ENCODE measurements at places on chromosomes 5 and 9.

DNA sequence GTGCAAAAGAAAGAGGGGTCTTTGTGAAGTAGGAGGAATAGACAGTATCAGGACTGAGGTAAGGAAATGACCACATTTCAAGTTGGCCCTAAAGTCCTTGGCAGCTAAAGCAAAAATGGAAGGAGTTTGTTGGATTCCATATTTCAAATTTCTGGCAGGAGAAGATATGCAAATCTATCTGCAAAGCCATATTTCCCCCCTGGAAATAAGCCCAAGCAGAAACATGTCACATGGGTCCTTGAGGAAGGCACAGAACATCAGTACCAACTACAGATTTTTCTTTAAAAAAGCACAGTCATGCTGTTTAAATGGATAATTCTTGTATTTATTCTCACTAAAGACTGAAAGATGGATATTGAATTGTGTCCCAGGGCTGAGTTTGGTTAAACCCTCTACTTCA is 323.0 kb downstream of the TRIM32 start:
- no peaks in the 10 kb centered on the region for H3K27me3 ChIP-seq
- H3K27ac ChIP-seq, result no peak overlapping the region
- no peaks in the 10 kb centered on the region for H3K36me3 ChIP-seq
- no peak overlapping the region for H3K4me3 ChIP-seq

GRCh38 chr9:110183208-110184145 is 24.5 kb downstream of the C9orf152 start:
- DNase-seq, result peak; percentile 58
- H3K4me1 ChIP-seq, result peaks cover 10% of the 10 kb centered on the region
- no peaks in the 10 kb centered on the region for H3K36me3 ChIP-seq
- no peak overlapping the region for H3K4me3 ChIP-seq

DNA sequence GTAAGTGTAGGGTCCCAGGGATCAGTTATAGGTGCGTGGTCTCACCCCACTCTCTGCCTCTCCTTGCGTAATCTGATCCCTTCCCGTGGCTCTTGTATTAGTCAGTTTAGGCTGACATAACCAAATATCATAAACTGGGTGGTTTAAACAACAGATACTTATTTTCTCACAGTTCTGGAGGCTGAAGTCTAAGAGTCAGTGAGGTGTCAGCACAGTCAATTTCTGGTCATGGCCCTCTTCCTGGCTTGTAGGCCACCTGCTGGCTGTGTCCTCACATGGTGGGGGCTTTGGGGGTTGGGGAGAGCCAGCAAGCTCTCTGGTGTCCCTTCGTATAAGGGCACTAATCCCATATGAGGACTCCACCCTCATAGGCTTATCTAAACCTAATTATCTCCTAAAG is 32.3 kb downstream of the CARTPT start:
- no peak overlapping the region for H3K27ac ChIP-seq
- H3K4me1 ChIP-seq, result no peaks in the 10 kb centered on the region
- H3K36me3 ChIP-seq, result no peaks in the 10 kb centered on the region
- no peak overlapping the region for H3K4me3 ChIP-seq
- no peak for DNase-seq

- no peak overlapping the region for H3K4me3 ChIP-seq
- no peaks in the 10 kb centered on the region for H3K36me3 ChIP-seq
- no peaks in the 10 kb centered on the region for H3K4me1 ChIP-seq
- no peak for DNase-seq
Observed at GRCh38 chr9:68949271-68950000, 64.5 kb downstream of the PRKACG start.

- H3K4me1 ChIP-seq, result no peaks in the 10 kb centered on the region
- no peak overlapping the region for H3K4me3 ChIP-seq
- H3K27ac ChIP-seq, result no peak overlapping the region
Observed at GRCh38 chr9:134243778-134244467, 79.6 kb upstream of the RNU6ATAC start.
